Central memory CD8-positive, alpha-beta T cell (primary cell): ENCODE measurements at places on chromosomes 3 and 15.

DNA sequence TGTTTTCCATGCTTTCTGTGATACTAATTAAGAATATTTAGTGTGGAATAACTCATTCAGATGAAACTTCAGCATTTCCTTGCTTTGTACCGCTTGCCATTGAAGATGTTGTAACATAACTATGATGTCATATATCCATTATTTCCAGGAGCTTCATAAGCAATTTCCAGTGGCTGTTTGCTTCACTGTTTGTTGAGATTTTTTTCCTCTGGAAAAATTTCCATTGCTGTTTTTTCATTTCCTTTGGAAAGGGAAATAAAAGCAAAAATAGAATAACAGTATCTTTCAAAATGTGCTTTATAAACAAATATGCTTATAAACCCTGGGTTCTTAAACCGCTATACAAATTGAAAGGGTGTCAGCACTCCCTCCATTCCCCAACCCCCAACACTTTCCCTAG lies 319.6 kb upstream of the SEMA6D start:
- DNase-seq: no peak

DNA sequence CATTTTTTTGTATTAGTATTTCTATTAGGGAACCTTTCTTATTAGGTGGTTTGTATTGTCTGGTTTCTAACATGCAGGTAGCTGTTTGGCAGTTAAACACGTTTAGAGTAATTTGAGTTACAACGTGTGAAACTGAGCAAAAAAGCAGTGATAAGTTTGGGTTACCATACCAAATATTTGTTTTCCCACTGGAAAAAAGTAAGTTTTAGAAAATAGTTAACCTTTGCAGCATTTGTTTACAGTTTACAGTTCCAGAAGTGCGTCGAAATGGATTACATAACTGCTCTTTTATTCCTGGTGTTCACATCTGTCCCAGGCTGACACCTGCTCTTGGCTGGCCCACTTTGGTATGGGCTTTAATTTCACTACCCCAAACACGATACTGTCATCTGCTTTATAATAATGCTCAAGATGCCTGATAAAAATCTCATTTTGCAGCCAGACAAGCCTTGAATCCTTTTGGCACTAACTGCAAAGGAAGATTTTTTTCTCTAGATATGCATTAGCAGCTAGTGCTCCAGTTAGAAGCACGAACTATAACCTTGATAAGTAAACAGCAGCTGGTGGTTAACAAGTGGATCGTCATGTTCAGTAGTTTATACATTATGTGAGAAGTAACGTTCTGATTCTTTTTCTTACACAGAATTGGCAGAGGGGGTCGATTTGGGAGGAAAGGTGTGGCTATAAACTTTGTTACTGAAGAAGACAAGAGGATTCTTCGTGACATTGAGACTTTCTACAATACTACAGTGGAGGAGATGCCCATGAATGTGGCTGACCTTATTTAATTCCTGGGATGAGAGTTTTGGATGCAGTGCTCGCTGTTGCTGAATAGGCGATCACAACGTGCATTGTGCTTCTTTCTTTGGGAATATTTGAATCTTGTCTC lies 5.3 kb downstream of the EIF4A2 start:
- no peak for DNase-seq

GRCh38 chr3:187694801-187695200 lies 7.6 kb downstream of the RTP2 start:
- no peak for DNase-seq

DNA sequence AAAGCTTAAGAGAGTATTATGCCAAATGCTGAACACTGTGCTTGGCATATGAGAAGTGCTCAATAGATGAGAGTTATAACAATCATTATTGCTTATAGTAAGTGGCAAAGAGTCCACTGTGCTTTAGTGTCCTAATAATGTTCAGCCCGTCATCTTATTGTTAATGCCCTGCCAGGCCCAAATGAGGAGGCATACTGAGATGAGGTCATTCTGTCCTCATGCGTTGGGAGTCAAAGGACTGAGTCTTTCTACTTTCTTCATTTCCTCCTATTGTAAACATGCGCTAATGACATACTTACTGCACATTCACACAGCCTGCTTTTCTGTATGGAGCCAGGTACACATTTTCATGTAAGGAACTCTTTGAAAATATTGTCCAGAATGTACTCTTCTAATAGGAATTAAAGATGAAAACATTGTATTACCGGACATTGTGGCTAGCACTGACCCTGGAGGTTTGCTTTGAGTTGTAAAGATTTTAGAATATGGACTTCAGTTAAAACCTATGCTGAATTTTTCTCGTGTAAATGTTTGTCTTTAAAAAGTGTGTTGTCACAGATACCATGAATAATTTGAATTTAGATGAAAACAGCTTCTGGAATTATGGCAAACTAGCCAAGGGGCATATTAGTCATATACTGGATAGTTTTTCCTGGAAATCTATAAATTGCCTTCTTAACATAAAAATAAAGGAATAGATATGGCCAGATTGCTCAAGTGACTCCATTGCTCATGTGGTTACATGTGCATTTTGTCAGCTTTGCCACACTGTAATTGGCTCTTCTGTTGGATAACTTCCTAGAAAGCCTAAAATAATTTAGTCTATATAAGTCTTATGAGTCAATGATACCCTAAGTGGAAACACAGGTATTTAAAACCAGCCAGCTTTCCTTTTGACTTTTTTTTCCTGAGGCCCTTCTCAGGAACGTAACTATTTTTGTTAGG lies 38.3 kb downstream of the KBTBD12 start:
- no peak for DNase-seq

DNA sequence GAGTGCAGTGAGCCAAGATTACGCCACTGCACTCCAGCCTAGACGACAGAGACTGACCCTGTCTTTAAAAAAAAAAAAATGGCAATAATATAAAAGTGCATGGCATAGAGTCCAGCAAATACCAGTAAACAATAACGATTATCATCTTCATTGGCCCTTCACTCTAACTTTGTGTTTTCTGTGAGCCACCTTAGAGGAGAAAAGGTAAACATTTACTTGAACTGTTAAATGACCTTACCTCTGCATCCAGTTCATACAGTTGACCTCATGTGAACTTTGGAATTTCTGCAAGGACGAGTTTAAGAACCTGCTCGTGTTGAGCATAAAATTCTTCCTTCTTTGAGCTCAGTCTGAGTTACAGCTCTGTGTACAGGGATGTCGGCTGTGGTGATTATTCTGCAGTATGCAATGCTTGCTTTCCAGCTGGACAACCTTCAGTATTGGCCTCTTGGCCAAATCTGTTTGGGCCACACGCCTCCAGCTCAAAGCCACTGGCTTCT lies 56.6 kb downstream of the RLBP1 start:
- no peak for DNase-seq

DNA sequence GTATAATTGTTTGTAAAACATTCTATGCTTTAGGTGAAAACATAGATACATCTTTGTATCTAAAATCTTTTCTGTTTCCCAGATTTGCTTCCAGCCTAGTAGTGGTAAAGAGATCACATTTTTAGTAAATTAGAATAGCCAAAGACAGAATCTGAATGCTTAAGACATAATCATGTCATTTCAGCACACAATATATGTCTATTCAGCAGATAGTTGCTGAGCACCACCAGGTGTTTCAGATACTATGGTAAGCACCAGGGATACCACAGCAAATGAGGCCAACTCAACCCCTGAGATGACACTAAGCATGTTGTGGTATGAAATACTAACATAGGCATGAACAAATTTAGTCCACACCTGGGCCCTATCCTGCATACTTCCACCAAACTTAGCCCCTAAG lies 195.2 kb upstream of the SOX14 start:
- no peak for DNase-seq

GRCh38 chr3:126961791-126962461 lies 21.0 kb upstream of the PLXNA1 start:
- no peak for DNase-seq

DNA sequence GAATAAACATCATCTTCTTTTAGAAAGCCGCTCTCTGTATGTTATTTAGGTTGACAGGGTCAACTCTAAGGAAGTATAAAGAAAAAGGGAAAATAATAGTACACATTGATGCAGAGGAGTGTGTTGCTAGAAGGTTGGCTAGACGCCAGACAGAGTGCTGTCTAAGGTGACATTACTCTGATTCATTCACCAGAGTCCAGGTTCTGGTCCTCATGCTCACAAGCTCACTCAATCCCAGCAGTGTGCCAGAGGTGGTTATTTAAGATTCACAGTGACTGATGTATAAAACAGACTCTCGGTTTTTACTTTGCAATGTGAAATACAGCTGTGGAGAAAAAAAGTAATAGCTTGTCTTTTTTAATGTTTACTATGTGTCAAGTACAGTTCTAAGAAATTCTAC lies 1.7 kb downstream of the CFAP44 start:
- no peak for DNase-seq

- no peak for DNase-seq
Observed at GRCh38 chr15:79535536-79535935, 103.4 kb downstream of the MINAR1 start.

DNA sequence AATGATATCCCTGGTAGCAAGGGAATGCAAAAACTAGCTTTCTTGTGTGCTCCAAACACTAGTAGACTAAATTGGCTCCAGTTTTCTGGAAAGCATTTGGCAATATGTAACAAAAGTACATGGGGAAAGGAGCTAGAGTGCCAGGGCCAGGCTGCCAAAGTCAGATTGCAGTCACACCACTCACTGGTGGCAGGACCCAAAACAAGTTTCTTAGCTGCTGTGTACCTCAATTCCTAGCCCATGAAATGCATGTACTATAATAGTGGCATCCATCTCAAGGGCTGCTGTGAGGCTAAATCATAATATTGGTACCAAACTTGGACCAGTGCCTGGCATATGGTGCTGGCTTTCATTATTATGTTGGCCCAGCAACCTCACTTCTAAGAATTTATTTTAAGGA lies 49.3 kb downstream of the CLDN18 start:
- DNase-seq: no peak

DNA sequence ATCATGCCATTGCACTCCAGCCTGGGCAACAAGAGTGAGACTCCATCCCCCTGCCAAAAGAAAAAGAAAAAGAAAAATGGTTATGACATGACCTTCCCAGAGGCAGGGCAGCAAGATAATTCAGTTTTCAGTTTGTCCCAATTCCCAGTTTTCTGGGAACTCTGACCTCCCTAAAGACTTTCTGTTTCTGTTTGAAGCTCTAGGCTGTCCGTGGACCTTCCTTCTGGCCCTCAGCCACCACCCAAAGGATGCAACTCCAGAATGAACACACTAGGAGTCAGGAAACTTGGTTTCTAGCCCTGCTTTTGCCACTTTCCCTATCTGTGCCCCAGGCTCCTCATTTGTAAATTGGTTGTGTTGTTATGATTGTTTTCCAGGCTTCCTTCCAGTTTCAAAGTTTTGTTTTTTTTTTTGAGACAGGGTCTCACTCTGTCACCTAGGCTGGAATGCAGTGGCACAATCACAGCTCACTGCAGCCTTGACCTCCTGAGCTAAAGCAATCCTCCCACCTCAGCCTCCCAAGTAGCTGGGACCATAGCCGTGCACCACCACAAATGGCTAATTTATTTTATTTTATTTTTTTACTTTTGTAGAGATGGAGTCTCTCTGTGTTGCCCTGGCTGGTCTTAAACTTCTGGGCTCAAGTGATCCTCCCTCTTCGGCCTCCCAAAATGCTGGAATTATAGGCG lies 68.6 kb downstream of the CDC25A start:
- DNase-seq: no peak

DNA sequence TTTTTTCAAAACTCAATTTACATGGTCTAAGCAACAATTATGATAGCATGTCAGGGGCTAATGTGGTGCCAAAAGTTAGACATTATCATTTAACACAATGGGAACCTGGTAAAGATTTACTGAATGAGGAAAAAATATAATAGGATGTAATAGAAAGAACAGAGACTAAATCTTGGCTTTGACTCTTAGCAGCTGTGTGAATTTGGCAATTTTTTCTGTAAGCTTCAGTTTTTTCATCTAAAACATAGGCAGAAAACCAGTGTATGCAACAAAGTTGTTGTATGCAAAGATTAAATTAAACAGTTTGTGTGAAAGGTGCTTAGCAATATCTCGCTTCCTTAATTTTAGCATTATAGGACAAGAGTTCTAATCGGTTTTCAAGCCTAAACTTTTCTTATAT lies 57.6 kb downstream of the ZBTB20 start:
- DNase-seq: no peak

- DNase-seq: no peak
Observed at GRCh38 chr3:122688996-122689395, 8.4 kb downstream of the PARP14 start.

DNA sequence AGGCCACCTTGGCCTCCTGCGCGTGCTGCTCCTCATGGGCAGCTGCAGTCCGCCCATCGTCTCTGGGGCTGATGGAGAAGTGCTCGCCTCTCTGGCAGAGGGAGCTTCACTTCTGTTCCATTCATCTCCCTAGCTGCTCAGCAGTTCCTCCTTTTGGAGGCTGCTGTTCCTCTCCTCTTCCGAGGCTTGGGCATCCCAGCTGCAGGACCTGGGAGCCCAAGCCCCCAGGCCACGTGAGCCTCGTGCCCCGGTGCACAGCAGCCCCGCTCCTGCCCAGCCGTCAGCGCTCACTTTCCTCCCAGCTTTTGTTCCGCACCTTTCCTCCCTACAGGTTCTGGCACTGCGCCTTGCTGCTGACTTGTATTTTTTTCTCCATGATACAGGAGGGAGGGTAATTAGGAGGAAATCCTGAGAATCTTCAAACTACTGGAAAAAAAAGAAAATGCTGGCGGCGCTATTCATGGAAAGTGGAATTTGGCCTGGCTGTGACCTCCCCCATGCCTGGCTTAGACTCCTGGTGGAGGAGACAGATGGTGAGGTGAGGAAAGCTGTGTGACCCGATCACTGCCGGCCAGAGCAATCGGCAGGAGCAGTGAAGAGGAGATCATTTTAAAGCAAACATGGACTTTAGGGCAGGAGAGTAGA lies 210.1 kb downstream of the CHST2 start:
- no peak for DNase-seq

DNA sequence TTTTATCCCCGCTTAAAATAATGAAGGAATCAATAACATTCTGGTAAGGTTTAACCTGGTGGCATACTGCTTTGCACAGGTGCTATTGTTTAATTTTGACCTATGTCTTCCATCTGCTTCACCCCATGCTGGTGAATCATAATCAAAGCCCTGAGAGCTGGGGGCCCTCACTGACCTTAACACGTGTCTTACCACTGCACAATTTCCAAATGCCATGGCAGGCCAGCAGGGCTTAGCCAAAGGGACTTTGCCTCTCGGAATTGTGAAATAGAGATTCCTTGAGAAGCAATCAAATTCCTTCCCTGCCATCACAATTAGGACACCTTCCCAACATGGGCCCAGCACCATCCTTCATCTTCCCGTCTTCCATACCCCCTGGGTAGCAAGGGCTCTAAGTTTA lies 242.6 kb upstream of the THBS1 start:
- no peak for DNase-seq

- no peak for DNase-seq
Observed at GRCh38 chr3:156763386-156763785, 62.8 kb upstream of the LEKR1 start.
